ENCODE measurements at places on chromosomes 16 and 17.

GRCh38 chr17:10149573-10150399 is 48.6 kb downstream of the GAS7 start:
- DNase-seq: no peak

DNA sequence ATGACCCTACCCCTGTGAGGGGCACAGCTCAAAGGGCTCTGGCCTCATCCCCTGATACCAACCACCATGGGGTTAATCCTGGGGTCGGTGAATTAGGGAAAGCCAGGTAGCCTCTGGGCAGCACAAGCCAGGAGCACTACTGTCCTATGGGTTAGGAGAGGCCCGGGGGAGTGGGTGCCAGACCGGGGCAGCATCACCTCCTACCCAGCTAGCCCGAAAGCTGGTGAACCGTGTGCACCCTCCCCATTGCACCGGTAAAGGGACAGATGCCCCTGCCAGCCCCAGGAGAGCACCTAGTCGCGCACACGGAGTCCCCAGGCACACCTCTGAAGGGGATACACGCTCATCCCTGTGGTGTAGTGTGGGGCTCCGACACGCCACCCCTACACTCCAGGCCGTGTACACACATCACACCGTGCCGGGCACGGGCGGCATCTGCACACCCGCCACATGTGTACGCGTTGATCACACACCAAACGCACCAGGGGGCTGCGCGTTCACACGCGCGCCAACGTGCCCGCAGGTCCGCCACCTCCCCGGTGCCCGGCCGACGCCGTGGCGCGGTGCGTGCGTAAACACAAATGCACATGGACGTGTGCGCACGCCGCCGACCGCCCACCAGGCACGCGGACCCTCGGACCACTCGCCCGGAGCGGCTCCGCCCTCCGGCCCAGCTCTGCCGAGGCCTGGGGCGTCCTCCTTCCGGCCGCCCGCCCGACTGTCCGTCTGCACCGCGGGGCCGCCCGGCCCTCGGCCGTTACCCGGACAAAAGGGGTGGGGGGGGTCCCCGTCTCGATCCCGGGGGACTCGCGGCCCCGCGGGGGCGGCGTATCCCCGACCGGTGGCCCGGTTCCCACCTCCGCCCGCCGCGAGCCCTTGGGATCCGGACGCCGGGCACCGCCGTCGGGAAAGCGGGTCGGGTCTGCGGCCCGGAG is 785 bp downstream of the UBALD1 start:
- no peak for DNase-seq

GRCh38 chr17:80053102-80053501 is 16.7 kb downstream of the CCDC40 start:
- DNase-seq: no peak

- DNase-seq: no peak
These were observed 40.1 kb downstream of the ENGASE start for GRCh38 chr17:79114458-79115301.

Measured in activated CD8-positive, alpha-beta memory T cell treated with anti-CD3 and anti-CD28 coated beads for 4 hours (primary cell).